Neural cell (in vitro differentiated cells): ENCODE measurements at places on chromosomes 7 and 10. TPM values are rescaled to one million over a fixed set of nuclear protein-coding genes. Genes with fewer than 3 reads are reported as not detected.

AHR gene
- polyA plus RNA-seq: 2.4 and 3.2 TPM in 2 replicates

MPP7 gene
- 3.7 and 6.1 TPM in 2 replicates for polyA plus RNA-seq

MOGAT3 gene
- not detected in 2 replicates for polyA plus RNA-seq

TRIM50 gene
- not detected in 2 replicates for polyA plus RNA-seq

PILRA gene
- polyA plus RNA-seq: 23.7 and 29.2 TPM in 2 replicates

HPSE2 gene
- polyA plus RNA-seq: not detected in 2 replicates

SEC61A2 gene
- polyA plus RNA-seq: 75.4 and 83.1 TPM in 2 replicates

ACTL6B gene
- 339 and 389 TPM in 2 replicates for polyA plus RNA-seq

CPEB3 gene
- 17.9 and 20.0 TPM in 2 replicates for polyA plus RNA-seq

ADAMTS14 gene
- 0.04 TPM in 1 of 2 replicates, not detected in the other for polyA plus RNA-seq

CALN1 gene
- polyA plus RNA-seq: 5.8 and 7.8 TPM in 2 replicates

OPN4 gene
- not detected in 2 replicates for polyA plus RNA-seq

SLC35G1 gene
- 3.3 and 3.5 TPM in 2 replicates for polyA plus RNA-seq

CCDC3 gene
- 3.8 and 3.9 TPM in 2 replicates for polyA plus RNA-seq

PAX4 gene
- polyA plus RNA-seq: not detected in 2 replicates

AKR1C8 gene
- 0.54 TPM in 1 of 2 replicates, not detected in the other for polyA plus RNA-seq

BHLHA15 gene
- polyA plus RNA-seq: not detected in 2 replicates

ENO4 gene
- polyA plus RNA-seq: 0.51 and 3.2 TPM in 2 replicates

C10orf105 gene
- polyA plus RNA-seq: 0.11 TPM in 1 of 2 replicates, not detected in the other

LLCFC1 gene
- polyA plus RNA-seq: not detected in 2 replicates

LUC7L2 gene
- 118 and 153 TPM in 2 replicates for polyA plus RNA-seq

ZEB1 gene
- polyA plus RNA-seq: 15.6 and 18.0 TPM in 2 replicates

PNLIPRP3 gene
- polyA plus RNA-seq: not detected in 2 replicates

RPP30 gene
- polyA plus RNA-seq: 86.5 and 91.1 TPM in 2 replicates

ZCCHC24 gene
- not detected in 2 replicates for polyA plus RNA-seq

PVRIG gene
- polyA plus RNA-seq: 0.16 TPM in 1 of 2 replicates, not detected in the other

ANKRD61 gene
- polyA plus RNA-seq: not detected in 2 replicates

TYW1B gene
- 0.97 and 1.5 TPM in 2 replicates for polyA plus RNA-seq

HTR7 gene
- 0.82 and 0.95 TPM in 2 replicates for polyA plus RNA-seq

POU6F2 gene
- polyA plus RNA-seq: 2.8 and 3.1 TPM in 2 replicates

RASA4B gene
- 31.9 and 43.0 TPM in 2 replicates for polyA plus RNA-seq

CELF2 gene
- polyA plus RNA-seq: 49.9 and 55.5 TPM in 2 replicates

CYP3A5 gene
- polyA plus RNA-seq: not detected in 2 replicates

GIMAP1 gene
- polyA plus RNA-seq: not detected in 2 replicates

ADCY1 gene
- polyA plus RNA-seq: 14.8 and 18.7 TPM in 2 replicates

PRR15 gene
- polyA plus RNA-seq: not detected in 2 replicates

GJD4 gene
- polyA plus RNA-seq: not detected in 2 replicates

SPDYE6 gene
- polyA plus RNA-seq: not detected in 2 replicates

HYAL4 gene
- 0.64 TPM in 1 of 2 replicates, not detected in the other for polyA plus RNA-seq

GPR26 gene
- 8.0 and 8.1 TPM in 2 replicates for polyA plus RNA-seq

CLRN3 gene
- polyA plus RNA-seq: not detected in 2 replicates

GRID1 gene
- 7.3 and 10.4 TPM in 2 replicates for polyA plus RNA-seq

MAT1A gene
- not detected in 2 replicates for polyA plus RNA-seq
